Effector memory CD8-positive, alpha-beta T cell (primary cell): ENCODE measurements at places on chromosomes 12 and 14.

GRCh38 chr12:132601171-132601883 is 9.1 kb downstream of the LRCOL1 start:
- H3K27ac ChIP-seq: no peak overlapping the region
- DNase-seq: no peak
- H3K27me3 ChIP-seq: peaks cover 71% of the 10 kb centered on the region
- peak overlapping the region; percentile 92 for H3K4me3 ChIP-seq
- peaks cover 21% of the 10 kb centered on the region for H3K4me1 ChIP-seq

DNA sequence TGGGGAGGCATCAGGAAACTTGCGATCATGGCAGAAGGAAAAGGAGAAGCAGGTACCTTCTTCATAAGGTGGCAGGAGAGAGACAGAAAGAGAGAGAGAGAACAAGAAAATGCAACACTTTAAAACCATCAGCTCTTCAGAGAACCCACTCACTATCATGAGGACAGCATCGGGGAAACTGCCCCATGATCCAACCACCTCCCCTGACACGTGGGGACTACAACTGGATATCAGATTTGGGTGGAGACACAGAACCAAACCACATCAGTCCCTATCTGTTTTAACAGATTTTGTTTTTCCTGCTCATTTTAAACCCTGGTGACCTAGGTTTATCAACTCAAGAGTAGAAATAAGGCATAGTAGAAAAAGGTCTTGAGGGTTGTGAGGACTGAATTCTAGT is 210.1 kb upstream of the PLXNC1 start:
- DNase-seq: no peak
- H3K27ac ChIP-seq: no peak overlapping the region

DNA sequence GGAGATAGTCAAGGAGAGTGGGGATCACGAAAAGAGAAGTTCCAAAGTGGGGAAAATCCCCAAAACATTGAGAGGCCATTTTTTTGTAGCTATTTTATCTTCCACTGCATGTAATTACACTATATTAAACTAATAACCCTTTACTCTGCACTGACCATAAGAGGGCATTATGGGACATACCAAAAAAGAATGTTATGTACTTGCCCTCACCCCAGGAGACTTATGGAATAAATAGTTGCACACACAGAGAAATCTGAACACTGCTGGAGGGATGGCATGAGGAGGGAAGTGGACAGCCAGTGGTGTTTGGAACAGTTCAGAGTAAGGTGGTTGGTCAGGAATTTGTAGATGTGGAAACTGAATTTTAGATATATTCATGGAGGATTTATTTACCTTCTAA is 422.9 kb downstream of the SNAPC1 start:
- H3K27ac ChIP-seq: no peak overlapping the region
- no peaks in the 10 kb centered on the region for H3K4me1 ChIP-seq
- DNase-seq: no peak

DNA sequence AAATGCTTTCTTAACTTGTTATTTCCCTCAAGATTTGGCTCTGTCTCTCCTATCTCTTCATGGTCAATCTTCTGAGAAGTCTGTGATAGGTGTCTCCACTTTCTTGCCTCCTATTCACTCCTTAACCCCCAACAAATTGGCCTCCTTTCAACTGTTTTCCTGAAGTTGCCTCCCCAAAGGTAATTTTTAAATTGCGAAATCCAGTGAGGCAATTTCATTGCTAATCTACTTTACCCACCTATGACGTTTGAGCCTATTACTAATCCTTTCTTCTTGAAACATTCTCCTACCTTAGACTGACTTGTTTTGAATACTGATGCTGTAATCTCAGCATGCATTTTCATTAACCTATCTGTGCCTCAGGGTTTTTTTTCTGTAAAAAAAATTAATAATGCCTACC is 6.0 kb upstream of the KCNH5 start:
- no peaks in the 10 kb centered on the region for H3K4me1 ChIP-seq
- no peak overlapping the region for H3K4me3 ChIP-seq
- no peaks in the 10 kb centered on the region for H3K36me3 ChIP-seq
- H3K27ac ChIP-seq: no peak overlapping the region
- peaks cover 13% of the 10 kb centered on the region for H3K27me3 ChIP-seq
- no peak for DNase-seq

- H3K27ac ChIP-seq: no peak overlapping the region
- DNase-seq: no peak
- peaks cover 6% of the 10 kb centered on the region for H3K4me1 ChIP-seq
- H3K4me3 ChIP-seq: no peak overlapping the region
- peaks cover 20% of the 10 kb centered on the region for H3K36me3 ChIP-seq
These were observed 11.6 kb downstream of the CKB start for GRCh38 chr14:103510724-103511693.

GRCh38 chr14:103070971-103071542 is 13.0 kb upstream of the LBHD2 start:
- H3K27me3 ChIP-seq: peaks cover 13% of the 10 kb centered on the region
- DNase-seq: no peak
- H3K27ac ChIP-seq: no peak overlapping the region

GRCh38 chr12:47317175-47317915 is 237.6 kb upstream of the AMIGO2 start:
- peak; percentile 16 for DNase-seq
- H3K4me3 ChIP-seq: peak overlapping the region; percentile 68
- peaks cover 12% of the 10 kb centered on the region for H3K4me1 ChIP-seq
- H3K27me3 ChIP-seq: no peaks in the 10 kb centered on the region
- H3K27ac ChIP-seq: peak overlapping the region; percentile 94
- peaks cover 6% of the 10 kb centered on the region for H3K36me3 ChIP-seq

- H3K36me3 ChIP-seq: no peaks in the 10 kb centered on the region
- no peak for DNase-seq
- H3K4me1 ChIP-seq: no peaks in the 10 kb centered on the region
- no peaks in the 10 kb centered on the region for H3K27me3 ChIP-seq
- H3K27ac ChIP-seq: no peak overlapping the region
These were observed 128.6 kb downstream of the PPM1H start for GRCh38 chr12:62806244-62806836.

- H3K4me1 ChIP-seq: peaks cover 20% of the 10 kb centered on the region
- H3K36me3 ChIP-seq: no peaks in the 10 kb centered on the region
- peak overlapping the region; percentile 18 for H3K4me3 ChIP-seq
- no peaks in the 10 kb centered on the region for H3K27me3 ChIP-seq
- DNase-seq: peak; percentile 76
- peak overlapping the region; percentile 47 for H3K27ac ChIP-seq
These were observed 123.0 kb upstream of the PZP start for GRCh38 chr12:9331218-9331626.

- H3K27me3 ChIP-seq: no peaks in the 10 kb centered on the region
- H3K4me3 ChIP-seq: no peak overlapping the region
- H3K36me3 ChIP-seq: no peaks in the 10 kb centered on the region
- no peaks in the 10 kb centered on the region for H3K4me1 ChIP-seq
- H3K27ac ChIP-seq: no peak overlapping the region
These were observed 51.3 kb upstream of the RERGL start for GRCh38 chr12:18141048-18141982.

DNA sequence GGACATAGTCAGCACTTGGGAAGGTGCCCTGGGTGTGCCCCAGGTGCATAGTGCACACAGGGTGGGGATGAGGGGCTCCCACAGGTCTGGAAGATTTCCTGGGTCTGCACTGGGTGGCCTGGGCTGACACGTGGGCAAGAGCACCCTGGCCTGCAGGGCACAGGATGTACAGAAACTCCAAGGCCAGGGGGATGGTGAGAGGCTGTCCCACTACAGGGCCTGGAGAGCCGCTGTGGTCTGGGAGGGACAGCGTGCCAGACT is 35.8 kb upstream of the PPP1R13B start:
- no peak overlapping the region for H3K27ac ChIP-seq
- no peak for DNase-seq
- no peak overlapping the region for H3K4me3 ChIP-seq
- peaks cover 5% of the 10 kb centered on the region for H3K4me1 ChIP-seq

- H3K4me3 ChIP-seq: no peak overlapping the region
- no peak for DNase-seq
- no peak overlapping the region for H3K27ac ChIP-seq
These were observed 122.9 kb upstream of the AEBP2 start for GRCh38 chr12:19316425-19316824.

DNA sequence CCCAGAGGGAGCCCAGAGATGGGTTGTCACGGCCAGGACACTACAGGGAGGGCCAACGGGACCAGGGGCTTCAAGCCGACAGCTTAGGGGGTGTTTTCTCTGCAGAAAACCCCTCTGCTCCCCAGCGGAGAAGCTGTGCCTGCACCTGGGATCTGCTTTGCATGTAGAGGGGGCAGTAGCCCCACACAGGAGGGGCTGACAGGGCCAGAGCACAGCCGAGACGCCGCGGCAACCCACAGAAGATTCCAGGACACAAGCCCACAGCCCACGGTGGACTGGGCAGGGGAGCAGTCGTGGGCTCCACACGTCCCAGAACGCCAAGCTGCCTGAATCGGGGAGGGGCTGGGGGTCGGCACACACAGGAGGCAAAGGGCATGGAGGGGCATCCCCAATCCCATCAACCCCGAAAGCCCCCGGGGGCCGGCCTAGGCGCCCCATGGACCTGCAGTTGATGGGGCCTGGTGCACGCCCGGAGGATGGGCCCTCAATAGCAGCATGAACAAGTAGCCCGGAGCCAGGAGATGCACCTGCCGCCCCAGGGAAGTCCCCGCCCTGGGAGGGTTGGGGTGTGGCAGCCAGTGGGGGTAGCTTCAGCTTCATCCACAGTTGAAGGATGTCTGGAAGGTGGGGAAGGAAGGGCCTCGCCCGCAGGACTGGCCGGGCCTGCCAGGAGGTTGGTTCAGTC is 30.5 kb upstream of the TMEM179 start:
- DNase-seq: no peak
- no peaks in the 10 kb centered on the region for H3K36me3 ChIP-seq
- no peaks in the 10 kb centered on the region for H3K4me1 ChIP-seq
- no peak overlapping the region for H3K4me3 ChIP-seq

DNA sequence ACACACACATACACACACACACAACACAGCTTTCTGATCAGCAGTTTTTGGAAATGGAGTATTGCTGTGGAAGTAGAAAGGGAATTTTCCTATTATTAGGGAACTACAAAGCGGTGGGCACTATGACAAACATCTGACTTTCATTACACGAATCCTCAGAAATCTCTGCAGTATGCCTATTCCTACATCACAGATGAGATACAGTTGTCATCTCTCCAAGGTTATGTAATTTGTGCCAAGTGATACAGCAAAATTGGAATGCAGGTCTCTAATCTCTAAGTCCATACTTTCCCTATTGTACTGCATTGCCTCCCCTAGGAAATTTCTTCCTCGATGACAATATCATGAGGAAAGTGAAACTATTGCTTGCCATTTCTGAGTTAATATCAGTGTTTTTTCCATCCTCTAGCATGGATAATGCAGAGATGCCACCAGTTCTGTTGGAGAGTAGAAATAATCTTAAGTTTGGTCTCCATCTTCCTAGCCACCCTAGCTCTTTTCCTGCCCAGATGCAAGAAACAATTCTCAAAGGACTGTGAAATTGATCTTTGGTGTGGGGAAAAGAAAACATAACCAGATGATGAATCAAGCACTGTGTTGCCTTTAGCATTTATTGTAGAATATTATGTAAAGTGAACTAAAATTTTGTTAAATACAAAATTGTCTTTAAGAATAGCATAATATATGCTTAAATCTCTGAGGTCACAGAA is 94.7 kb downstream of the ERGIC2 start:
- no peaks in the 10 kb centered on the region for H3K36me3 ChIP-seq
- H3K27ac ChIP-seq: no peak overlapping the region
- H3K4me3 ChIP-seq: no peak overlapping the region
- H3K27me3 ChIP-seq: no peaks in the 10 kb centered on the region
- H3K4me1 ChIP-seq: no peaks in the 10 kb centered on the region

GRCh38 chr14:76950055-76951020 is 78.2 kb downstream of the IRF2BPL start:
- H3K4me1 ChIP-seq: peaks cover 31% of the 10 kb centered on the region
- DNase-seq: no peak
- no peak overlapping the region for H3K27ac ChIP-seq
- no peak overlapping the region for H3K4me3 ChIP-seq
- no peaks in the 10 kb centered on the region for H3K27me3 ChIP-seq

GRCh38 chr14:98140862-98141530 is 1131.0 kb downstream of the BCL11B start:
- no peaks in the 10 kb centered on the region for H3K27me3 ChIP-seq
- H3K4me1 ChIP-seq: peaks cover 64% of the 10 kb centered on the region
- H3K27ac ChIP-seq: peak overlapping the region; percentile 77
- no peak for DNase-seq
- H3K4me3 ChIP-seq: peak overlapping the region; percentile 31
- no peaks in the 10 kb centered on the region for H3K36me3 ChIP-seq

- peaks cover 39% of the 10 kb centered on the region for H3K36me3 ChIP-seq
- H3K4me3 ChIP-seq: peak within 1 kb of the TSS; percentile 96
- H3K27me3 ChIP-seq: no peaks in the 10 kb centered on the region
- H3K27ac ChIP-seq: peak within 1 kb of the TSS; percentile 99
These were observed at the start of gene GPR65 for GRCh38 chr14:88005050-88005481. Gene GPR65, plus strand, starts transcription at chr14:88005135. Its CDS starts 5,713 bp downstream, at chr14:88010848.

DNA sequence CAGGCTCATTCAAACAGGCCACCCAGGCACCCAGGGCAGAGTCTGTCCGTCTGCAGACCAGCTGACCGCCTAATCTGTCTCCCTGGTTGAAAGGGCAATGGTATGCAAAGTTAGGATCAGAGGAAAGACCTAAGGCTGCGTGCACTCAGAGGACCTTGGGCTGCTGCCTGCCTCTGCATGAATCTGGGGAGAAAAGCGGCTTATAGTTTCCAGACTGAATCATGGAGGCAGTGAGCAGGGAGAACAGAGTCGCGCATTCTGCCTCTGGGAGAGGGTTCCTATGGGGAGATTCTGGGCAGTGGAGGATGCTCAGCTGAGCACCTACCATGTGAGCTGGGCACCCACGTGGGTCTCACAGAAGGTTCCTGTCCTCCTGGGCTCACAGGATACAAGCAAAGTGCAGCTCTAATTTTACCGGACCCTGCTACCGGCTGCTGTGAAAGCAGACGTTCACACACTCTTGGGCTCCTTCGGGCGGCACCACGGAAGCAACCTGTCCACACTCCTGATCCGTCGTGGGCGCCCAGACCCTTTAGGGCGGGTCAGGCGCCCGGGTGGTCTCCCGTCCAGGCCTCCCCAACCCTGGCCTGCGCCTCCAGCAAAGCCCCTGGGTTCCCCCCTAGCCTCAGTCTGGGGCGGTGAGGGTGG is 772 bp downstream of the SCARB1 start:
- peaks cover 13% of the 10 kb centered on the region for H3K4me1 ChIP-seq
- peak overlapping the region; percentile 83 for H3K4me3 ChIP-seq
- H3K27me3 ChIP-seq: no peaks in the 10 kb centered on the region
- peaks cover 5% of the 10 kb centered on the region for H3K36me3 ChIP-seq
- no peak for DNase-seq

DNA sequence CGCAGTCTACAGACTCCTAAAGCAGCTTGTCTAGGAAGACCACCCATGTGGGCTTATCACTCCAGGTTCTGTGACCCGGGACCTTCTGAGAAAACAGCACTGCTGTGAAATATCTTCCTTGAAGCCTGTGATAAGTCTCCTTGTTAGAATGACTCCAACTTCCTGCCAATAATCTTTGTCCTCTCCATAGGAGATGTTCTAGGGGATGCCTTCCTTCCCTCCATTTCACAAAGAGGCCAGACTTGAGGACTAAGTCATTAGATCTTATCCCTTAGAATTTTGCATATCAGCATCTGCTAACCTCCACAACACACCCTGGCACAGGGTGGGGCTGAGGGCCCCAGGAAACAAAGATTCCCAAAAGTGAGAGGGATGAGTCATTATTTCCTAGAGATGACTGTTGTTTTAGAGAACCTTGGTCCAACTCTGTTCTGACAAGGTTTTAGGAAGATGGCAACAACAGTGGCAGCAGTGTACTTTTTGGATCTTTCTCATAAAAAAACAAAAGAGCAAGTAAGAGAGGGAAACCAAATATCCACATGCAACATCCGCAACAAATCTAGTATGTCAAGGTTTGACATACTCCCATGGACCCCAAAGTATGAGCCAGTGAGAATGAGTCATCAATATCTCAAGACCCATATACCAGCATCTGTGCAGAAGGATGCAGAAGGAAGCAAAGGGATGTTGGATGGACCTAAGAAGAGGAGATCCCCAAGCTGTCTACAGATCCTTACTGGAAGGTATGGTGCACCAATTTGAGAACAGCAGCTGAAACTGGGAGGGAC is 6.0 kb downstream of the LTB4R start:
- H3K36me3 ChIP-seq: peaks cover 24% of the 10 kb centered on the region
- no peak for DNase-seq
- H3K27ac ChIP-seq: peak overlapping the region; percentile 15
